ENCODE measurements at places on chromosomes 12 and 14.

- no peak overlapping the region for H3K27ac ChIP-seq
- H3K36me3 ChIP-seq = no peaks in the 10 kb centered on the region
- peak; percentile 10 for DNase-seq
- no peak overlapping the region for H3K4me3 ChIP-seq
- H3K27me3 ChIP-seq = no peaks in the 10 kb centered on the region
These were observed 475.6 kb upstream of the SOX5 start for GRCh38 chr12:24424889-24425600.

DNA sequence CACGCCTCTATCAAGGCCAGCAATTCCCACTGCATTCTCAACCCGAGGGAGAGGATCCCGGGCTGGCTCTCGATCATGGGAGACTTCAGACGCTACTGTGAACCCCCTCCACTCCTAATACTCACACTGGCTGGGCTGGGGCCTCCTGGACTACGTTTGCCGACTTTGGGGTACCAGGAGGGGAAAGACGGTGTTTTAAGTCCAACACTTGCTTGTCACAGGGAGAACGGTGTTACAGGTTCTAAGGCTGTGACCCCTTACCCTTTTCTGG lies 463 bp downstream of the NACA start:
- peak overlapping the region; percentile 97 for H3K27ac ChIP-seq
- DNase-seq = peak; percentile 24
- H3K27me3 ChIP-seq = no peaks in the 10 kb centered on the region

- H3K27ac ChIP-seq = peak within 1 kb of the TSS; percentile 35
- no peaks in the 10 kb centered on the region for H3K27me3 ChIP-seq
- peak; percentile 86 for DNase-seq
- peaks cover 9% of the 10 kb centered on the region for H3K4me1 ChIP-seq
These were observed at the start of gene IFT43 for GRCh38 chr14:75985618-75986438. Gene IFT43 (plus strand): TSS chr14:75985763. CDS start chr14:75985787, 24 bp downstream.

- no peaks in the 10 kb centered on the region for H3K36me3 ChIP-seq
- H3K4me1 ChIP-seq = peaks cover 4% of the 10 kb centered on the region
- H3K27me3 ChIP-seq = no peaks in the 10 kb centered on the region
- no peak overlapping the region for H3K4me3 ChIP-seq
- peak overlapping the region; percentile 70 for H3K27ac ChIP-seq
These were observed 22.9 kb upstream of the KTN1 start for GRCh38 chr14:55556929-55557623.

DNA sequence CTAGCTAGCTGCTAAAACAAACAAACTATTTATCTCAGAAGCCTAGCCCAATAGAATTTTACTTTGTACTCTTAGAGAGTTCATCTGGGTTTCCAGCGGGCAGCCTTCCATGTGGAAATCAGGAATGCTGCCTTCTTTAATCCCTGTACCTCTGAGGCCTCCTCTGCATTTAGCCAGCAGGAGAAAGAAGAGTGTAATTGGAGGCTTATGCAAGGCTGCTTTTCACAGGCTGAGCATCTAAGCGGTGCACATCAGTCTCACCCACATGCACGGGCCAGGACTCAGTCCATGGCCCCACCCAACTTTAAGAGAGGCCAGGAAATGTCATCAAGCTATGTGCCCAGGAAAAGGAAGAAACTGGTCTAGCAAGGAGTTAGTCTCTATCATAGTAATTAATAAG lies 14.0 kb upstream of the PTGDR start:
- H3K27ac ChIP-seq = no peak overlapping the region
- no peaks in the 10 kb centered on the region for H3K36me3 ChIP-seq
- H3K4me3 ChIP-seq = no peak overlapping the region
- no peaks in the 10 kb centered on the region for H3K4me1 ChIP-seq
- H3K27me3 ChIP-seq = no peaks in the 10 kb centered on the region

- H3K36me3 ChIP-seq = peaks cover 15% of the 10 kb centered on the region
- peaks cover 9% of the 10 kb centered on the region for H3K4me1 ChIP-seq
- peak overlapping the region; percentile 94 for H3K4me3 ChIP-seq
These were observed 884 bp downstream of the CAPRIN2 start for GRCh38 chr12:30753751-30754382.

DNA sequence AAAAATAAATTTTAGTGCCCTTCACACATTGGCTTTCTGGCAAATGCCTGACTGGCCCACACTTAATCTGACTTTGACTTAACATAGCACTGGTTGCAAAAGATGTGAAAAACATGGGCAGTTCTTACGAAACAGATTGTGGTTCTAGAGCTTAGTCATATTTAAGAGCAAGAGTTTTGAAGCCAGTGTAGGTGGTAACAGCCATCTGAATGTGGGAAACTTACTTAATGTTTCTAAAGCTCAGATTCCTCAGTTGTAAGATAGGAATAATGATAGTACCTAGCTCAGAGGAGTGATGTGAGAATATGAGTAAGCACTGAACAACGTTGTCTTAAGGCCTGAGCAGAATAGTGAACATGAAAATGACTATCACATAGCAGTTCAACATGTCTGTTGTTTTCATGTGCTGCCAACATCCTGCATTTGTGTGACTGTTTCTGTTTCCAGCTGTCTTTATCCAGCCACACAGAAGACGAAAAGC lies 262.7 kb downstream of the SYT1 start:
- no peaks in the 10 kb centered on the region for H3K36me3 ChIP-seq
- no peaks in the 10 kb centered on the region for H3K4me1 ChIP-seq
- no peak overlapping the region for H3K27ac ChIP-seq
- DNase-seq = peak; percentile 82
- H3K4me3 ChIP-seq = no peak overlapping the region
- H3K27me3 ChIP-seq = no peaks in the 10 kb centered on the region

- H3K36me3 ChIP-seq = no peaks in the 10 kb centered on the region
- H3K4me1 ChIP-seq = peaks cover 1% of the 10 kb centered on the region
- no peak overlapping the region for H3K4me3 ChIP-seq
- H3K27me3 ChIP-seq = peaks cover 2% of the 10 kb centered on the region
- DNase-seq = no peak
- no peak overlapping the region for H3K27ac ChIP-seq
These were observed 49.5 kb upstream of the EGLN3 start for GRCh38 chr14:34000396-34000795.

DNA sequence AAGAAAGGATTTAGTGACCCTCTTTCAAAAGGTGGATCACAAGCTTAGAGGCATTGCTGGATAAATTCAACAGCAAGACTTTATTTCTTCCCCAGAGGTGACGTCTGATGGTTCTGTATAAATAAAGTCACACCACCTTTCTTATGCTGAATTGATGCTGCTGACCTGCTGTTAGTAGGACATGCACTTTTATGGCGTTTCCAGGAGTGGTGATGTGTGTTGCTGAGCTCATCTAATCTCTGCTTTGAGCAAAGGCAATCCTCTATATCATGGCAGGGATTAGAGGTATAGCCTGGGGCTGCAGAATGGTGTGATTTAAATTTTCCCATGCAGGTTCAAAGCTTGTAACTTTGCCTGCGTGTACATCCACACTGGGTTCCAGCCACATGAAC lies 94.9 kb downstream of the ETV6 start:
- no peak overlapping the region for H3K4me3 ChIP-seq
- no peaks in the 10 kb centered on the region for H3K27me3 ChIP-seq
- H3K4me1 ChIP-seq = peaks cover 4% of the 10 kb centered on the region
- no peak overlapping the region for H3K27ac ChIP-seq

DNA sequence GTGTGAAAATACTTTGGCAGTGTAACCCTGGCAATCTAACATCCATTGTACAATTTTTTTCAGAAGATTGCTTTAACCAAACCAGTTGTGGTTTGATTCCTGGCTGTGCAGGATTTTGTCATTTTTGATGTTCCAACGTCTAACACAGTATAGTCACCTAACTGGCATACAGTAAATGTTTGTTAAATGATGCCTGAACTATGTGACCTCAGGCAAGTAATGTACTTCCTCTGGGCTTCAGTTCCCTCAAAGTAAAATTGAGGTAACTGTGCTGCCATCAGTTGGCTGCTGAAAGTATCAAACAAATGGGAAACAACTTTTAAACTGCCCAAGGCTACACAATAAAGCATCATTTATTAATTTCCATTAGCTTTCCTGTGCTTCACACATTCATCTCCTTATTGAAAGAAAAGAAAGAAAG lies 4.3 kb downstream of the TM7SF3 start:
- DNase-seq = no peak
- no peaks in the 10 kb centered on the region for H3K4me1 ChIP-seq
- H3K4me3 ChIP-seq = no peak overlapping the region
- H3K27me3 ChIP-seq = no peaks in the 10 kb centered on the region

GRCh38 chr12:74836567-74836966 lies 298.9 kb downstream of the ATXN7L3B start:
- H3K36me3 ChIP-seq = no peaks in the 10 kb centered on the region
- H3K27ac ChIP-seq = no peak overlapping the region
- H3K27me3 ChIP-seq = no peaks in the 10 kb centered on the region
- no peaks in the 10 kb centered on the region for H3K4me1 ChIP-seq
- no peak overlapping the region for H3K4me3 ChIP-seq

GRCh38 chr12:68406134-68406576 lies 74.0 kb upstream of the MDM1 start:
- H3K27ac ChIP-seq = no peak overlapping the region
- H3K27me3 ChIP-seq = no peaks in the 10 kb centered on the region
- no peak overlapping the region for H3K4me3 ChIP-seq
- DNase-seq = peak; percentile 52
- H3K4me1 ChIP-seq = peaks cover 3% of the 10 kb centered on the region
- H3K36me3 ChIP-seq = no peaks in the 10 kb centered on the region

DNA sequence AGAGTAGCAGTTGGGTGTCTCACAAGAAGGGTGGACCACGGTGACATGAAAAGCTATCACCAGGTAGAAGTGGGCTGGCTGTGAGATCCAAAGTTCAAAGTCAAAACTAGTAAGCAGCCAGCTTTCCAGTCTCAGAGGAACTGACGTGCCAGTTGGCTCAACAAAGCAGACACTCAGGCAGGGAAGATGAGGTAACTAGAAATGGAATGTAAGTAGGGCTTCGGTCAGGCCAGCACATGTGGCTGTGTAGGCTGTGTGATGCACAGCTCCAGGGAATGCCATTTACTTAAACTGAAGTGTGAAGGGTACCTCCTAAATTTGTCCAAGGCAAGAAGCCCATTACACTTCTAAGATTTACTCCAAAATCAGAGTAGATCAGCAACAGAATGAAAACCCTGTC lies 43.6 kb downstream of the PTPRR start:
- no peak overlapping the region for H3K4me3 ChIP-seq
- no peaks in the 10 kb centered on the region for H3K4me1 ChIP-seq
- no peaks in the 10 kb centered on the region for H3K27me3 ChIP-seq
- H3K27ac ChIP-seq = no peak overlapping the region

GRCh38 chr12:27553941-27554340 lies 29.9 kb downstream of the PPFIBP1 start:
- no peak for DNase-seq
- H3K4me3 ChIP-seq = peak overlapping the region; percentile 66
- H3K27me3 ChIP-seq = no peaks in the 10 kb centered on the region
- H3K27ac ChIP-seq = no peak overlapping the region

DNA sequence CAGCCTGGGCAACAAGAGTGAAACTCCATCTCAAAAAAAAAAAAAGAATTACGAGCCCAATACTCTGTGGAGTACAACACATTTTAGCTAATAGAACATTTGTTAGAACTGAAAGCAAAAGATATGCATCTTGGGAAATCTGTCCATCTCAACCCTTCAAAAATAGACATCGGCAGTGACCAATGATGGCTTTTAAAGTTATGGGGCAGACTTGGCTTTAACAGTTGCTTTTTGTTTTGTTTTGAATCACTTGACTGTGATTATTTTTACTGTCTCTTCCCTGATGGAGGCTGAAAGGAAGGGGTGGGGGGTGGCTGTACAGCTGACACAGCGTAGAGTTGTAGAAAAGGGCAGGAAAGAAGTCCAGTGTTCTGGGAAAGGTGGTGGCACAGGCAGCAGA lies 2.2 kb downstream of the FKBP11 start:
- peaks cover 38% of the 10 kb centered on the region for H3K36me3 ChIP-seq
- no peak overlapping the region for H3K27ac ChIP-seq
- H3K4me1 ChIP-seq = no peaks in the 10 kb centered on the region
- no peaks in the 10 kb centered on the region for H3K27me3 ChIP-seq

- H3K27me3 ChIP-seq = no peaks in the 10 kb centered on the region
- DNase-seq = peak; percentile 48
- H3K4me1 ChIP-seq = peaks cover 2% of the 10 kb centered on the region
These were observed 20.5 kb upstream of the SLC5A8 start for GRCh38 chr12:101230547-101230946.

- H3K4me1 ChIP-seq = no peaks in the 10 kb centered on the region
- H3K36me3 ChIP-seq = no peaks in the 10 kb centered on the region
- H3K27ac ChIP-seq = no peak overlapping the region
- no peak for DNase-seq
- H3K27me3 ChIP-seq = no peaks in the 10 kb centered on the region
These were observed 46.9 kb upstream of the ANO6 start for GRCh38 chr12:45168976-45169375.

DNA sequence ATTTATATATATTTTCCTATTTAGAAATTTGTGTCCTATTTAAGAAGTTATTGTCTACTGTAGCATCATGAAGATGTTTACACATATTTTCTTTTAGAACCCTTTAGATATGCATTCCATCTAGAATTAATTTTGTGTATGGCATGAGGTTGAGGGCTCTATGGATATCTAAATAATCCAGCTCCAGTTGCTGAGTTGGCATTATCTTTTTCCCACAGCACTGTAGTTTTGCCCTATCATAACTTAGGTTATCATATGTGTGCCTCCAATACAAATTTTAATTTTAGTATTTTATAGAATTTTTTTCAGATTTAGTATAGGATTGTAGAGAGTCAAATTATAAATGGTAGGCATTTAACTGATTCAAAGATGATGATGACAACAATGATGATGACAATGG lies 159.3 kb downstream of the NPAS3 start:
- no peak overlapping the region for H3K4me3 ChIP-seq
- no peaks in the 10 kb centered on the region for H3K36me3 ChIP-seq
- no peaks in the 10 kb centered on the region for H3K4me1 ChIP-seq
- H3K27ac ChIP-seq = no peak overlapping the region
- no peaks in the 10 kb centered on the region for H3K27me3 ChIP-seq

DNA sequence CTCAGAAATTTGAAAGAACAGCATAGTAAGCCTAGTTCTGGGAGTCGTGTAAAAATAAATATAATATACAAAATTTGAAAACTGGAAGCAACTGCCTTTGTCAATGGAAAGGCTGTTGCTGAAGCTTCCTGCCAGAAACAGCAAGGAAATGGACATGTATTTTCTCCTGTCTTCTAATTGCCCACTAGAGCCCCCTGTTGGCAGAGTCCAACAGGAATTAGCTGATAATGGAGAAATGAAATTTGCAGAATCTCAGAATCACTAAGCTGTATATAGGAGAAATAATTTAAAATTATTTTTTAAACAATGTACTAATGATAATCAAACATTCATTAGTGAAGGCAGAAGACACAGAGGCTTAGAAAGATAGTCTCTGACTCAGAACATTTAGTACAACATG lies 414.8 kb downstream of the SLC6A15 start:
- H3K4me1 ChIP-seq = no peaks in the 10 kb centered on the region
- no peak overlapping the region for H3K4me3 ChIP-seq
- H3K36me3 ChIP-seq = no peaks in the 10 kb centered on the region
- H3K27me3 ChIP-seq = no peaks in the 10 kb centered on the region
- no peak overlapping the region for H3K27ac ChIP-seq
- peak; percentile 43 for DNase-seq

GRCh38 chr14:91341751-91342154 lies 75.9 kb downstream of the CCDC88C start:
- no peak overlapping the region for H3K27ac ChIP-seq
- H3K4me1 ChIP-seq = peaks cover 2% of the 10 kb centered on the region
- H3K36me3 ChIP-seq = peaks cover 20% of the 10 kb centered on the region

Data from mesenchymal stem cell (in vitro differentiated cells and primary cell).